ENCODE measurements at places on chromosomes 7 and 10.

DNA sequence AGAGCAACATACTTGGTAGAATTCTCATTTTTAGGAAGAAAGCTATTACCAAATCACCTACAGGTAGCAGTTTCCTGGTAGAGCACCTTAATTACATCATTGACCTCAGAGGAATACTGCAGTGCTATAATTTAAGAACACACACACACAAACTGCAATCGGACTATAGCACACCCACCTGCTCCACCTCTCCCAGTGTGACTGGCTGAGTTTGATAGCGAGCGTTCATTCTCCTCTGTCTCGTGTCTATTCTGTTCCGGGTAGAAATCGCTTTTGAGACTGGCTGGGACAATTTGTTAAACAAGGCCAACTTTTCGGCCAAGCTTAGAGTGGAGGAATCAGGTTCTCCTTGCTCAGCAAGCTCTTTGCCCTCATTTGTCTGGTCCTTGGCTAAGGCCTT is 110.5 kb downstream of the SVIL start:
- no peak for DNase-seq

GRCh38 chr10:37010741-37011140 is 114.7 kb upstream of the ANKRD30A start:
- DNase-seq, result no peak

DNA sequence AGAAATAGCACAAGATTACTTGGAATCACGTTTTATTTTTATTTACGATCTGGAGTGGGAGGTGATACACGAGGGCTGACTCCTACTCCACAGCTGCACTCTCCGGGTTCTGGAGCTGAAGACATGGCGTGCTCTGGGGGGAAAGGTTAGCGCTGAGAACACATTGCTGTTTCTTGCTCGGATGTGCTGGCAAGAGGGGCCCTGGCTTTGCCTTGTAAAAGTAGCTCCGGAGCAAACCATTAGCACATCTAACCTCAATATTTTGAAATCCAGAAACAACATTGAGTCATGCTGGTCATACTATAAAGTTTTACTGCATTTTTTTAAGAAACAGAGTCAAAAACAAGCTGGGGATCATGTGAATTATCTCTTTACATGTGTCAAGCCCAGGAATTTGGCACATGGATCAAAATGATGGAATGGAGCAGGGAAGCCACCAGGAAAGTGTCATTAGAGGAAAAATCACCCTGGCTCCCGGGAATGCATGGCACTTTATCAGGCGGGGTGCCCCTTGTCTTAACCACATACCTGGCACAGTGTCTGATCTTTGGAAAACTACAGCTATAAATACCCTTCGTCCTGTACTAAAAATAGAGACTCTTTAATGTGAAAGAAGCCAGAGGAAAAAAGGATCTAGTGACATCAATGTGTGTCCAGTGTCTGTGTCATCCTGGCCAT is 31.6 kb upstream of the LYZL1 start:
- DNase-seq, result no peak

GRCh38 chr7:32586291-32587221 is 91.3 kb downstream of the AVL9 start:
- DNase-seq, result no peak

DNA sequence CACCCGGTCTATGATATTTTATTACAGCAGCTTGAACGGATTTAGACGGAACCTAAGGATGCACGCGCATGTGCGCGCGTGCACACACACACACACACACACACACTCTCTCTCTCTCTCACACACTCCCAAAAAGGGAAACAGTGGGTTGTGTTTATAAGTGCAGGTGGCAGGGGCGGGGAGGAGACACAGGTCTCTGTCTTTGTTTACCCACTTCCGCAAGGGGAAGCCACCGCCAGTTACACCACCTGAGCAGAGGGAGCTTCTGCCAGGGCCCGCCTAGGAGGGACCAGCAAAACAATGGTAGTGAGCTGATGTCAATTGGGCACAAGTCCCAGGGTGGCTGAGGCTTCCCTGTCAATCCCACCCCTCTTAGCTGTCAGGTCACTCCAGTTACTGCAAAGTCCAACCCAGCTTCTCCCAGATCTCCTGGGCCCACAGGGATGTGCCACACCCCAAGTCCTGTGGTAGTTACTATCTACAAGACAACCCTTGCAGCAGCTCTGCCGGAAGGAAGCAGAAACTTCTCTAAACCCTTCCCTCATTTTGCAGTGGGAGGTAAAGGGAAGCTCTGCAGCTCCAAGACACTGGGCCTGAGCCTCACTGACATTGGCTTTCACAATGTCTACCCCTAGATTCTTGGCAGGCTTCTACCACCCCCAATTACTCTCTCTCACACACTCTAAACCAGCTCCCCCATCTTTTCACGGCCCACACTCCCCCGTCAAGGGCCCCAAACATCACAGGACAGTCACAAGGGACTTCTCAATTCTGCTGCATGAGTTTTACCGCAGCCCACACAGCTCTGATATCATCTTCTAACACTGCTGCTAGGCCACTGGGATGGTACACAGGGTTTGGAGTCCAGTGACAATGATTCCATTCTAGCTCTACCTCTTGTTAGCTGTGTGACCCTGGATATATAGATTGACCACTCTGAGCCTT is 17.6 kb downstream of the ANXA11 start:
- peak; percentile 19 for DNase-seq

GRCh38 chr7:113404245-113404644 is 285.9 kb upstream of the SMIM30 start:
- no peak for DNase-seq

DNA sequence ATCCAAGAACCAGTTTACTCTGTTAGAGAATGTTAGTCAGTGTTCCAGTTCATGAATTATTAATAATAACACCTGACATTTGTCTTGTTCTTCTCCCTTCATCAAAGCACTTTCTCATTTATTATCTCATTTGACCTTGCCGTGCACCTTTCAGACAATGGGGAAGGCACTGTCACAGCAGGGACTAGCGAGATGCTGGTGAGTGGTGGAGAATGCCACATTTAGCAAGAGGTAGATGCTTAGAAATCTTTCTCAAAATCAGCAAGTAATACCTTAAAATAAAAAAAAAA is 34.2 kb upstream of the XRCC2 start:
- DNase-seq, result no peak

- no peak for DNase-seq
Measured at GRCh38 chr10:44956226-44956625, 3.4 kb upstream of the RASSF4 start.

GRCh38 chr7:88758381-88759229 is 895 bp upstream of the ZNF804B start:
- DNase-seq, result peak; percentile 91

DNA sequence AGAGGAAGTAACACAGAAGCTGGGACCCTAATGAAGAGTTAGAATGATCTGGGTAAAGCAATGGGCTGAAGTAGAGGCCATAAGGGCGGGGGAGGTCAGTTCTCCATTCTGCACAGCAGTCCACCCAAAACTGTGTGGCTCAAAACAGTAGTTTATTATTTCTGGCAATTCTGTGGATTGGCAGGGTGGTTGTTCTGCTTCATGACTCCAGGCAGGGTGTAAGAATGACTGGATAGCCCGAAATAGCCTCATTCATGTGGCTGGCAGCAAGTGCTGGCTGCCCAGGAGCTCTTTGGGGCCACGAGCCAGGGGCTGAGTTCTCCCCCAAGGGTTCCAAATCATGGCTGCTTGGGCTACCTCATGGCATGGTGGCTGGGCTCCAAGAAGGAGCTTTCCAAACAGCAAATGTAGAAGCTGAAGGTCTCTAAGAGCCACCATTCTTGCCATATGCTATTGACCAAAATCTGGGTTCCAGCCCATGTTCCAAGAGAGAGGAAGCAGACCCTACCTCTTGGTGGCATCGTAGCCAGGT is 315.1 kb upstream of the C7orf33 start:
- no peak for DNase-seq

DNA sequence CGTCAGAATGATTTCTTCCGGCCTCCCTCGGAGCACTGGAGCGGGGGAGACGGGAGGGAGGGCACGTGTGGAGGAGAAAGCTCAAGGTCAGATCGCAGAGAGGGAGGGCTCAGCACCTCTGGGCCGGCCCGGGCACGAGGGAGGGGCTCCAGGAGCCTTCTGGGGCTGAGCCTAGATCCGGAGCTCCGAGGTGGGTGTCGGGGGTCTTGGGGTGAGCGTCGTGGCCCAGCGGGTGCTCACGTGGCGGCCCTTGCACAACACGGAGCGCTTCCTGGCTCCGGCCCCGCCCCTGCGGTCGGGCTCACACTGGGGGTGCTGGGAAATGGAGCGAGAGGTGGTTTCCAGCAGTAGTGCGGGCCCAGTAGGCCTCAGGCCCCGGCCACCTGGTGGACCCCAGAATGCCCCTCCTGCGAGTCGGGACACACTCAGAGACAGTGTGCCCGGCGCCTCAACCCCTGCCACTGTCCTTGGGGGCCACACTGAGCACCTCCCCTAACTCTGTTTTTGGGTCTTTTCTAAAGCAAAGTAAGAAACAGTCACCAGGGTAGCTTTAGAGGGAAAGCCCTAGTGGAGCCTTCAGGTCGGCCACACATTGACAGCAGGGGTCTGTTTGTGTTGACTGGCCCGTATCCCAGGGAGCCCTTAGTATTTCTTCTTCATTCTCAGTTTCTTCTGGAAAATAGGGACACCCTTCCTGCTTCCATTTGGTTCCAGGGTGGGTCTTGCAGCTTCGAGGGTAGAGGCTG is 798 bp downstream of the PPIF start:
- DNase-seq, result peak; percentile 58

GRCh38 chr7:149817301-149817771 is 20.8 kb upstream of the ZNF862 start:
- DNase-seq, result no peak

GRCh38 chr7:150954986-150955518 is 23.1 kb downstream of the KCNH2 start:
- no peak for DNase-seq

- no peak for DNase-seq
Measured at GRCh38 chr10:14751014-14751896, 23.4 kb downstream of the FAM107B start.

GRCh38 chr10:131402771-131403650 is 91.5 kb upstream of the TCERG1L start:
- DNase-seq, result no peak

GRCh38 chr10:14588084-14588937 is 186.4 kb downstream of the FAM107B start:
- no peak for DNase-seq
